ENCODE measurements at places on chromosomes 2 and 18.

- no peak for DNase-seq
Measured at GRCh38 chr2:190674966-190675650, 26.2 kb downstream of the NAB1 start.

- DNase-seq, result no peak
Measured at GRCh38 chr18:45381282-45381681, 234.0 kb upstream of the SLC14A2 start.

GRCh38 chr2:162888652-162889051 lies 50.1 kb upstream of the KCNH7 start:
- no peak for DNase-seq

GRCh38 chr2:109384308-109385271 lies 229.2 kb downstream of the SEPTIN10 start:
- DNase-seq, result no peak

DNA sequence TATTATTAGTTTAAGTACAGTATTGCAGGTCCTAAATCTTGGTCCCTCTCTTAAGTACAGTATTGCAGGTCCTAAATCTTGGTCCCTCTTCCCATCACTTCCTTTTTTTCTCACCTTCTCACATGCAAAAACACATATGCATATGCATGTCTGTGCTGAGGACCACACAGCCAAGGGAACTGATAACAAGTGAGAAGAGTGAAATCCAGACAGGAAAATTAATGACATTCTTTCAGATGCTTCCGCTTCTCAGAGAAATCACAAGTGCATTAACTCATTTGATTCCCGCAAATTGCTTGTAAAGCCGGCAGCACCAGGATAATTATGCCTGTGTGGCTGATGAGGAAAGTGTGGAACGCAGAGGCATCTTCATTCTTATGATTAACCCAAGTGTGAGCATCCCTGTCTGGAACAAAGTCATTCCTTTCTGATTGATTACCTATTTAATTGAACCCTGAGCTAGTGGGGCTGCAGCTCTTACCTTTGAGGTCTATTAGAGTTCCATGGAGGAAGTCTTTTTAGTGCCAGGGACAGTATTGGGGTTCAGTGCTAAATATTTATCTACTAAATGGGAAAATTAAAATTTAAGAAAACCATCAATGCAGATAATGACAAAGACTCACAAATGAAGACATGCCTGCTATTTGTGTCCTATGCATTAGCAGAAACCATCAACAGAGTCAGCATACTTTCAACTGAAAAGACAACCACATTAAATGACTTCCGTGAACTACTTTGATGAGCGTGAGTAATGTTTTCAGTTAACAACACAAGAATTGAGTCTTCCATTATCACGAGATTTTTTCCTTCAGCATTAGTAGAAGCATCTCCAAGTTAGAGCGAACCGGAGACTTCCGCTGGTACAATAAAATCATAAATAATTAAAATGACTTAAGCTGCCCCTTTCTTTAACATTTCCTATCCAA lies 220.4 kb upstream of the SLC35G4 start:
- no peak for DNase-seq

GRCh38 chr18:56770873-56771272 lies 119.7 kb downstream of the WDR7 start:
- DNase-seq, result no peak

DNA sequence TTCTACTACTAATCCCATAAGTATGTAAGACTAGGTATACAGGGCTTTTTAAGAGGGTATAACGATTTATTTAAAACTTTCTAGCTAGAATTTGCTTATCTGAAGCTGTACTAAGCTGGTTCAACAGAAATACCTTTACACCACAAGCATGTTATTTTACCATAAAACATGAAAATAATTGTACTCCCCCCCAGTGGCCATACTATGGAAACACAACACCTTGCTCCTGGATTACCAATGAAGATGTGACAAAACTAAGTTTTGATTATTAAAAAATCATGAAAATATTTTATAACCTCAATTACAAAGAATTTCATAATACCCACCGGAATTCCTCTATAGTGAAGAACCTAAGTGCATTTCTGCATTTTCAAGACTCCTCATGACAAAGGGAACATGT lies 27.3 kb downstream of the LPIN2 start:
- peak; percentile 36 for DNase-seq

- DNase-seq, result peak; percentile 91
Measured at GRCh38 chr2:39942950-39943349, 163.9 kb upstream of the THUMPD2 start.

GRCh38 chr2:46194856-46195255 lies 102.4 kb upstream of the EPAS1 start:
- DNase-seq, result no peak

DNA sequence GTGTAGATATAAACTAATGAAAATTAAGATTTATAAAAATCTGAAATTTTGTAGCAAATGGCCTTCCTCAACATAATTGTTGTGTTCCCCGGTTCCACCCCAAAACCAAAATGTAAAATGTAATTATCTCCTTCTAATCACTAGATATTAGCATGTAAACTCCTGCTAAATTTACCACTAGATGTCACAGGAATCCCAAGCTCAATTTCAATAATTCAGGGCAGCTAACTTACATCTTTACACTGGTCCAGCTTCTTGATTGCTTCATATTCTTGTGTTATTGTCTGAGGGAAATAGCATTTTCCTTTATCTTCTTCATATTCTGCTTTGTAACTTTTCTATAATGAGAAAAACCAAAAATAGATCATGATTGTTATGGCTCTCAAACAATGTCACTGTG lies 42.6 kb downstream of the NEB start:
- DNase-seq, result no peak

GRCh38 chr2:109185821-109186570 lies 57.0 kb downstream of the SH3RF3 start:
- peak; percentile 10 for DNase-seq

DNA sequence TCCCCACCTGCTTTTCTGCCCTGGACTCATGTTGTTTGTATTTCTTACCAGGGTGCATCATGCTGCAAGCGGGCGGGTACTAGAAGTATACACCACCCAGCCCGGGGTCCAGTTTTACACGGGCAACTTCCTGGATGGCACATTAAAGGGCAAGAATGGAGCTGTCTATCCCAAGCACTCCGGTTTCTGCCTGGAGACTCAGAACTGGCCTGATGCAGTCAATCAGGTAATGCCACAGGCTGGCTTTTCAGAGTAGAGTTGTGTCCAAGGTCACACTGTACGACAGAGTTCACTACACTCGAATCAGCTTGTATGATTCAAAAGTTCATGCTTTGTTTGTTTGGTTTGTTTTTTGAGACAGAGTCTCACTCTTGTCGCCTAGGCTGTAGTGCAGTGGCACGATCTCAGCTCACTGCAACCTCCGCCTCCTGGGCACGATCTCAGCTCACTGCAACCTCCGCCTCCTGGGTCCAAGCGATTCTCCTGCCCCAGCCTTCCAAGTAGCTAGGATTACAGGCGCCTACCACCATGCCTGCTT lies 19.4 kb downstream of the SRSF7 start:
- DNase-seq, result no peak

- DNase-seq, result no peak
Measured at GRCh38 chr2:235688511-235689426, 194.9 kb downstream of the AGAP1 start.

GRCh38 chr2:51145761-51146160 lies 113.8 kb upstream of the NRXN1 start:
- DNase-seq, result no peak

GRCh38 chr2:96547731-96548171 lies 11.2 kb downstream of the ARID5A start:
- DNase-seq, result peak; percentile 66

GRCh38 chr2:115543024-115543423 lies 1100.6 kb downstream of the DPP10 start:
- no peak for DNase-seq

DNA sequence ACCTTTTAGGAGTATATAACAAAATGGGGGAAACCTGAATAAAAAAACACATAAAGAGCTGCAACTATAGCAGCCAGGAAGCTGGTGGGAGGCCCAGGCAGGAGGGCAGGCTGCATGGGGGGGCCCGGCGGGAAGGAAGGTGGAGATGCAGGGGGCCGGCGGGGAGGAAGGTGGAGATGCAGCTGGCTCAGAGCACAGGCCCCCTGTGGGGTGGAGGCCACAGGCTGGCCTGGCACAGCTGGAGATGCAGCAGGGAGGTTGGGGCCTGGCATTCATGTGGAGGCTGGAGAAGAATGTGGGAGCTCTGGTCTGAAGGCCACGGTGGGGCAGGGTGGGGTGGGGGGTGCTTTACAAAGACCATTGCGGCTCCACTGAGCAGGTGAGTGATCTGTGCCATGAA lies 31.4 kb downstream of the FAM228A start:
- no peak for DNase-seq

DNA sequence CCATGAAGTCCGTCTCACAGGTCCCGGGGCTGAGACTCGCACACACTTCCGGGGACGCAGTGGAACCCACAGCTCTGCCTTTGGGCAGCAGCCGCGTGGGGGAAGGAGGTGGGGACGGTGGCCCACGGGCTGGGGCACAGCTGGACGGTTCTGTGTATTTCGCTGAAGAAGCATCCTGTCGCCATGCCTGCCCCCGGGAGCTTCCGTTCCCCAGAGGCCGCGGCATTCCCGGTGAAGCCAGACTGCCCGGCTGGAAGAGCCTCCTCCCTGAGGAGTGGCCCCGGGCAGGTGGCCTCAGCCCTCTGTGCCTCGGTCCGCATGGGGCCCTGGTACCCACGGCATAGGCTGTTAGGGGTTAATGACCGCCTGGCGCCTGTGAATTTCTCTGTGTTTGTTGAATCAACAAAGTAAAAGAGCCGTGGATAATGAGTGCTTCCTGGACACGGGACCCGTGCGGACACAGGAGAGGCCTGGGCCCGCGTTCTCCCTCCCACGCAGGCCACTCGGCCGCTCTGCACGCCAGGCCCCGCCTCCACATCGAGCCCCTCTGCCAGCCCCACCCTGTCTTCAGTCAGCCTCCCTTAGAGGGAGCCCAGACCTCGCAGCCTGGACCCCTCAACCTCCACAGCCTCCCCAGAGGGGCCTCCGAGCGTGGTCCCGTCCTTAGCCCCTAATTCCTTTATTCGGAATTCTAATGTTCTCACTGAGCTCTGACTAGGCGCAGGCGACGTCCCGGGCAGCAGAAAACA lies 51.0 kb downstream of the KCNG2 start:
- DNase-seq, result no peak

DNA sequence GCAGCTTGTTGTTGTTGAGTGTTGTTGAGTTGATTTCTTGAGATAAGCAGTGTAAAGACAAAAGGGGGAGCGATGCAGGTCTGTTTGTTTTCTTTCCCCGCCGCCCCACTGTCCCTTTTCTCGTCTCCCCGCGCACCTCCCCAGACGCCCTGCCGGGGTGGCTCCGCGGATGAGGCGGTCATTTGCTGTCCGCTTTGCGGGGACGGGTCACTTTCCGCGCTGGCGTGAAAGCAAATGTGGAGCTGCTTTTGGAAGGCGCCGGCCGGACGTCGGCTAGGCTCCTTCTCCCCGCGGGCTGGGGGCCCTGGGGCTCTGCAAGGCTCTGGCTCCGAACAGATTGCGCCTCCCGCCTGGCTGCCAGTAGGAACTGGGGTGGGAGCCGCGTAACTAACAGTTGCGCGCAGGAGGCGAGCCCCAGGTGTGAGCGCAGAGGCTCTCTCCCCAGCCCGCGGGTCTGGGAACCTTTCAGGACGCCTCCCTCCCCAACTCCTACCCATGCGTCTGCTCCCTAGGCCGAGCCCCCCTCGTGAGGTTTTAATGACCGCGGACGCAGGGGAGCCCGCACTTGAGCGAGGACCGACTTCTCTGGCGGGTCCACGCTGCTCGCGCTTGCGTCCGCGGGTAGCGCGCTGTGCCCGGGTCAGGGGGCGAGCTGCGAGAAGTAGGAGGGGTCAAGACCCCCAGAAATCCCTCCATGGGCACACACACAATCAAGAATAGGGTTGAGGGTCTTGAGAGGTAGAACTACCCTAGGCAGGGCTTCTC lies 146.6 kb downstream of the MEIS1 start:
- peak; percentile 44 for DNase-seq

GRCh38 chr2:146265656-146266055 lies 1579.2 kb upstream of the ACVR2A start:
- no peak for DNase-seq

DNA sequence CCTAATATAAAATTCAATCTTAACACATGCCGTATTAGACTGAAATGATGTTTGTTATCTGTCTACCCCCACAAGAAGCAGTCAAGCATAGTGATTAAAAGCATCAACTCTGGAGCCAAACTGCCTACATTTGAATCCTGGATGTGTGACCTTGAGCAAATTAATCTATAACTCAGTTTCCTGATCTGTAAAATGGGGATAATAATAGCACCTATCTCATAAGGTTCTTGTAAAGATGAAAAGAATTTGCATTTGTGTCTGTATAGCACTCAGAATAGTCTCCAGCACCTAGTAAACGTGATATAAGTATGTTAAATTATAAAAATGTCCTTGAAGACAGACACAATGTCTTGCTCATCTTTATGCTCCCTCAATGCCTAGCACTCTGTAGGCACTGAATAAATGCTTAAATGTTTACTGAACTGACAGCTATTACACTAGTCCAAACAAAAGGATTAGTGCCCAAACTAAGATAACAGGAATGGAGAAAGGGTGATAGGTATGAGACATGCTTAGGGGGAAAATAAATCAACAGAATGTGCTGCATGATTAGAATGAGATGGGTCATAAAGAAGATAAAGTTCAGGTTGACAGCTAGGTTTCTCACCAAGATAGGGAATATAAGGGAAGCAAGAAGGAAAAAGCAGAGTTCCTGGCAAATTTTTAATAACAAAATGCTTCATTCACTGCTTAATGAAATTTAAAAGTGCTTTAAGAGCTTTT lies 180.6 kb downstream of the ATAD2B start:
- no peak for DNase-seq

DNA sequence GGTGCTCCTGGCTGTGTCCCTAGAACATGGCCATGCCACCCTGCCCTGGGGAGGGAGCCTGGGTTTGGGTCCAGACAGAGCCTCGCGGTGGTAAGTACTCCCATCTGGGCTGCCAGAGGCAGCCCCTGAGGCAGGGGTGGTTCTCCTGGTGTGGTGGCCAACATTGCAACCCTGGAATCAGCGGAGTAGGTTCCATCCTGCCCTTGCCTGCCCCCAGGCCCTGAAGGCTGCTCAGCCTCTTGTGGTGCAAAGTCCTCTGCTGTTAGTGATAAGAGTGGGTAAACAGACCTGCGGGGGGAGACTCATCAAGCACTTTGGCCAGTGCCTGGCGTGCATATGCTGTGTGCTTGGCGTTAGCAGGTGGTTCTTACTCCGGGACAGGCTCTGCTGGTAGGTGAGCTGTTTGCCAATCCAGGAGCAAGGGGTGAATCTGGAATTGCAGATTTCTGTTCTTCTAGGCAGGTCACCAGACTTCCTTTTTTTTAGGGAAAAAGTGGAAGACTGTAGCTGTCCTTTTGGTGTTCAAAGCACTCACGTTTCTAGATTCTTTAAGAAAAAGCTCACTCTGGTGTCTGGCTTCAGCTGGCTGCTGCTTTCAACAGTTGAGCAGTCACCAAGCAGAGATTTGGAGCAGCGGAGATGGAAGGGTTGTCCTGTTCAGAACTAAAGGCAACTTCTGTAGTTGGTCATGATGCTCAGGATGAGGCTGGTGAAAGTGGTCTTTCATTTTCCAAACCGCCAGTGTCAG lies 3.2 kb downstream of the CNNM3 start:
- DNase-seq, result no peak

- DNase-seq, result no peak
Measured at GRCh38 chr18:78244779-78245178, 734.8 kb upstream of the SALL3 start.

- DNase-seq, result no peak
Measured at GRCh38 chr2:233063269-233063975, 3.3 kb downstream of the INPP5D start.

Measured in fibroblast of skin of right biceps (primary cell).